ENCODE measurements at places on chromosomes 7 and 10.

DNA sequence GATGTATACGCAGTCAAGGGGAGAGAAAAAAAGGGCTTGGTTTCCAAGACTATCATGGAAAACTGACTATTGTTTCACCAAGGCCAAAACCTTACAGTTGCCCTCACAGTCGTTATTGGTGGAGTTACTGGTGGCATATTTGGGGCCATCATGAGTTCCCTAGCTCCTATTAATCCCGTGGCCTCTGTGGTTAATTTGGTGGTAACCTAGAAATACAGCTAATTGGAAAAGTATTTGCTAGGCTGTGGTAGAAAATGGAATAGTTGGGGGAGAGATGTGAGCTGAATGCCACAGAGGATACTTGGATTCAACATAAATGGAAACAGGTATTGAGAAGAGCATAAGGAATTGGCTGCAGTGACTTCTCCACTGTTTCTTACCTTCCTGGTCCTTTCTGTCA is 450.7 kb downstream of the KCNMA1 start:
- no peak for DNase-seq

DNA sequence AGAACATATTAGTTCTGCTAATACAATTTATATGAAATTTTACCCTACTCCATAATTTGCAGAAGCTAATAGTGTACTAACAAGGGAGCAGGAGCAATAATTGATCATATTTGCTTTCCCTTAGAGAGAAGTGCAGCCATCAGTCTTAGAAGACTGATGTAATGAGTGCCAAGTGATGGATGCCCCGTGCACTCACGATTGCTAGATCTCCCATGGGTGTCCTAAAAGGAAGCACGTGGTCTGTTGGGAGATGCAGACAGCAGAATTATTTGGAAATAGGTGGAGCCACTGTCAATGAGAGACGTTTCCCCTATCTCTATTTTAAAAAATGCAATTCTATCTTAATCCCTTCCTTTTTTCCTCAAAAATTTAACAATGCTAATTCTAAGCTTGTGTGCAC is 772.2 kb upstream of the C7orf33 start:
- DNase-seq = no peak

GRCh38 chr7:12320241-12320986 is 83.3 kb downstream of the VWDE start:
- DNase-seq = no peak

- no peak for DNase-seq
Observed at GRCh38 chr10:132137111-132138072, 49.4 kb upstream of the DPYSL4 start.

DNA sequence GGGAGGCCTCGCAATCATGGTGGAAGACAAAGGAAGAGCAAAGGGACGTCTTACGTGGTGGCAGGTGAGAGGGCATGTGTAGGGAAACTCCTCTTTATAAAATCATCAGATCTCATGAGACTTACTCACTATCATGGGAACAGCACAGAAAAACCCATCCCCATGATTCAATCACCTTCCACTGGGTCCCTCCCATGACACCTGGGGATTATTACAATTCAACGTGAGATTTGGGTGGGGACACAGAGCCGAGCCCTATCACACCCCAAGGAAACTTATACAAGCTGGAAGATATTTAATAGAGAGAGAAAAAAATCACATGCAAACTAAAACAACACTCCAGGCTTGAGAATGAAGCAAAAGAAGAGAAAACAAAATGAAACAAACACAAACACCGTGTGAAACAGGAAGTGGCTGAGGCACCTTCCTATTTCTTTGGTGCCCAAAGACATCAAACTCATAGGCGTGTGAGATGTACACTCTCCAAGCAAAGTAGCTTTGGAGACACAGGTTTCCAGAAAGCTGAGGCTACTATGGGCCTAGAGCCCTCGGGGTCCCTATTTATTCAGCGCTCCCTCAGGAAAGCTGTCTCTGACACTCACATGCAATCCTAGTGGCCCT is 97.2 kb downstream of the PRKCQ start:
- DNase-seq = no peak

DNA sequence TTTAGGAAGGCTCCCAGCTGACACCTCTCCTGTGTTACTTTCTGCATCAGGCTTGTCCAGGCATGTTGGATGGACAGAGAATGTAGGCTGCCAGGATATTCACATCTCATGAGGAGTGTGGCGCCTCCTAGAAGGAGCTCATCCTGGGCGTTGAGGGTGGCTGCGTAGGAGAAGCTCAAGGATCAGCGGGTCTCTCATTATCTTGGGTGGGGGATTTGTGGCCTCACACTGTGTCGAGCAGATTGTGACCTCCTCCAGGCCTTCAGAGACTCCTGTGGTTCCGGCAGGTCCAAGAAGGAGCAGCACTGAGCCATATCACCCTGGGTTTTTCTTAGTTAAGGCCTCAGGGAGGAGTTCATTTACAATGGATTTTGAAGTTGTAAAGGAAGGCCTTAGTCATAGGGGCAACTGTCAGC is 8.7 kb upstream of the COBL start:
- no peak for DNase-seq

- no peak for DNase-seq
Observed at GRCh38 chr7:144907577-144907976, 71.7 kb upstream of the TPK1 start.

- DNase-seq = no peak
Observed at GRCh38 chr7:151251328-151251688, 2.8 kb upstream of the SMARCD3 start.

- DNase-seq = no peak
Observed at GRCh38 chr7:55490099-55490498, 82.2 kb downstream of the VOPP1 start.

GRCh38 chr10:11036424-11037011 is 18.8 kb downstream of the CELF2 start:
- DNase-seq = no peak

- DNase-seq = no peak
Observed at GRCh38 chr7:16684935-16685334, 39.0 kb downstream of the BZW2 start.

DNA sequence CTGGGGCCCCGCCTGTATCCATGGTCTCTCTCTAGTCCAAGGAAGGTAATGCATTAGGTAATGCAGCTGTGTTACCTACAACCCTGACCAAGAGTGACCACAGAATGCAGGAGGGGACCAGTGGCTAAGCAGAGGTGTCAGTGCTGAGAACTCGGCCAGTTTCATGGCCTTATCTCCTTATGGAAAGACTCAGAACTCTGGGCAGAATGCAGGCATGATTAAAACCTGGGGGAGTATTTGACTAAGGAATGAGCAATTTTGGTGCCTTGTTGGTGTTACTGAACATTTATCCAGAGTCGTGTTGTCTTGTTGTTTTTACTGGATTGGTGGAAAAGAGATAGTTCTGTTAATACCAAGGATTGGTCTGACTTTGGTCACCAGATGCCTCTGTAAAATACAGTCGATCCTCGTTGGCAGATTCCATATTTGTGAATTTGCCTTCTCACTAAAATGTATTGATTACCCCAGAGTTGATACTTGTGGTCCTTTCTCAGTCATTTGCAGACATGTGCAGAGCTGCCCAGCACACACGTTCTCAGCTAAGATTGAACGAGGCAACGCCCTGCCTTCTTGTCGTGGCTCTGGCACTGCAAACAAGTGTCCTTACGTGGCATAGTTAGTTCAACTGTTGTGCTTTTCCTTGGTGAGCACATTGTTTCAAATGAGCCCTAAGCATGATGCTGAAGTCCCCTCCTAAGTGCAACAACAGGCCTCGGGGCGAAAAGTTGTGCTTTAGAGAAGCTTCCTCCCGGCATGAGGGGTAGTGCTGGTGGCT is 135.7 kb upstream of the BTBD16 start:
- no peak for DNase-seq

DNA sequence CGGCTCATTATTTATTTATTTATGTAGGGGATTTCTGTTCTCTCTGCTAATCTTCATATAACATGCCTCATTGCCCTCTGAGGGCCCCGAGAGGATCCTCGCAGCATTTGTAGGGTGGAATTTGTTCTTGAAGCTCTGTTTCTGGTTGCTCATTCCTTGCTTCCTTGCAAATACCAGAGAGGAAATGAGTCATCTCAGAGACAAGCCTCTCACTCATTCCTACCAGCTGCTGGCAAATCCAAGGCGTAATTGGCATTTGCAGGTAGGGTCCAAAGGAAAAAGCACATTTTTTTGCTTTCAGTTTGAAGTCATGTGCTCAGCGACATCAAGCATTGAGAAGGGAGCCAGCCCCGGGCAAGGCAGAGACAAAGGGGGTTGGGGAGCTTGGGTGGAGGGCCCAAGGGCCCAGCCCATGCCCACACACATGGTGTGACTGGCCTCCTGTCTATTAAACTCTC is 501.6 kb downstream of the GALNT17 start:
- DNase-seq = no peak

- DNase-seq = no peak
Observed at GRCh38 chr7:68535266-68535665, 1063.0 kb upstream of the AUTS2 start.

Data from stimulated activated CD4-positive, alpha-beta T cell treated with anti-CD3 and anti-CD28 coated beads, TNF-alpha, amount 100 ng/mL, for 1 hour (primary cell).